ENCODE measurements at places on chromosomes 7 and 10.

GRCh38 chr10:103196516-103196915 is 3.4 kb upstream of the NT5C2 start:
- DNase-seq, result no peak

DNA sequence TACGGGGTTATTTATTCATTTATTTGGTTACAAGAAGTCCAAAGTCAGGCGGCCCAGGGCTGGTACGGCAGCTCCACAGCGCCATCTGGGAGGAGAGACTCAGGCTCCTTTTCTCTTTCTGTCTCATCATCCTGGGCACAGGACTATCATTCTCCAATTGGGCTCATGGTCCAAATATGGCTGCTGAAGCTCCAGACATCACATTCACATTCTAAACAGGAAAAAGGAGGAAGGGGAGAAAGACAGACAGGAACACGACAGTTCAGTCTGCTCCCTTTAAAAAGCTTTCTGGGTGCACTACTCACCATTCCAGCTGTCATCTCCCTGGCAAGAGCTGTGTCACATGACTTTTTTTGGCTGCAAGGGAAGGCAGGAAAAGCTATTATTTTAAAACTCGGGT is 74.4 kb upstream of the PDZD8 start:
- DNase-seq, result no peak

- no peak for DNase-seq
Measured at GRCh38 chr10:120997313-120997712, 146.2 kb downstream of the WDR11 start.

GRCh38 chr7:21364801-21365271 is 63.0 kb upstream of the SP4 start:
- DNase-seq, result peak; percentile 66

DNA sequence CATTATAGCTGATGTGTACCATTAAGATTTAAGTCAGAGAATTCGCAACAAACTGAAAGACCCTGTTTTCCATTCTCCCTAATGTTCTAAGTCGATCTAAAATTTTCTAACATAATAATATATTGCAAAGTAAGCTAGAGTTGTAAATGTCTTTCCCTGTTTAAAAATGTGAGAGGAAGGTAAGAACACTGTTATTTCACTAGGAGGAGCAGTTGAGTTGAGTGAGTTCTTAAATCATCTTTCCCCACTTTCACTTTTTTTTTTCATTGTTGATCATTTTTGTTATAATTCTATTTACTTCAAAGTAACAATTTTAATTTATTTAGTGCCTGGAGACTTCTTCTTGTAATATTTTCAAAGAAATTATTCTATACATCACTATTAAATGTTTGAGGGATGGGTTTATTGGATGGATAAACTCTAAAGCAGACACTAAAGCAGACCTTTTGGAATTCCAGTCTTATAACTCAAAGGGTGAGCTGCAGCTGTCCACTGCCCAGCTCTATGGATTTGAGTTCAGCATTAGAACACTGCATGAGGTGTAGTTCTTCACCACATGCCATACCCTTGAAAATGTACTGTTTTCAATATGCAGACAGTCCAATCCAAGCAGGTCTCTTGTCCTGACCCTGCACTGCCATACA is 181.3 kb upstream of the FZD1 start:
- no peak for DNase-seq

DNA sequence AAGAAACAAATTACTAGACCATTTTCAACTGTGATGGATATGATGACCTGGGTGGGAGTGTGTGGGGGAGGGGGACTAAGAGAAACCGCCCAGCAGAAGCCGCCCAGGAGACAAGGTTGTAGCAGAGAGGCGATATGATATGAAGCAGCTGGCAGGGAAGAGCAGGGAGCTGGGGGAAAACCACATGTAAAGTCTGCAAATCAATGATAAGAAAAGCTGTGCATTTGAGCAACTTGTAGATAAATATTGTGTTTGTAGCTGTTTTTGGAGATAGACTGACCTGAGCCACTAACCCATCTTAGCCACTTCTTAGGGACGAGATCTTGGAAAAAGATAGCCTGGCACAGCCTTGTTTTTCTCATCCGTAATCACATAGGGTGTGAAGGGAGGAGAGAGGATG is 252.6 kb downstream of the SEC23IP start:
- DNase-seq, result no peak

DNA sequence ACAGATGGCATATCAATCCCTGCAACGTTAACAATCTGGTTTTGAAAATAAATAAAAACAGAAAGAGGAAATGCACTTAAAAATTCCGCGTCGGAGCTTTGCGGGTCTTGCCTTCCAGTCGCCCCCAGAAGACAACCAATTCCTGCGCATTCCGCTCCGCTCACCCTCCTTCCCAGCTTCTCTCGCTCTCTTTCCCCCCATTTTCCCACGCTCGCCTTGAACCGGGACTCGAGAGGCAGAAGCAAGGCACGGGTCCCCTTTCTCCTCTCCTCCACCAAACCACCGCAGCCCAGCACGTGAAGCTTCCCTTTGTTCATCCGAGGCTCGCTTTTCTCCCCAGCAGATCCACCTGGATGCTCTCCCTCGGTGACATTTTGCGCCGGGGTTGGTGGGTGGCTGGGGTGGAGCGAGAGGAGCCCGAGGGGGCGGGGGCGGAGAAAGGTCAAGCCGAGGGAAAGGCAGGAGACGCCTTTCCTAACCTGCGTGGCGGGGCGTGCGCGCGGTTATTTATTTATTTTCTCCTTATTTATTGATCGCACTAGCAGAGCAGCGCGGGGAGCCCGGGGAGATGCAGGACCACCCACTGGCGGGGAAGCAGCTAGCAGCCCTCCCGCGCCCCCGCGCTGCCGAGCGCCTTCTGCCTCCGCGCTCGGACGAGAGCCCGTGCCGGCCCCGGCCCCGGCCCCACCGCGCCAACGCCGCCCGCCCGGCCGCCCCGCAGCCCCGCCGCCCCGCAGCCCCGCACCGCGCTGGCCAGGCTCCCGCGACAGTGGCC is at the start of gene KCND2:
Gene KCND2, plus strand, starts transcription at position 475 of the 775 bp plus-strand sequence.
- no peak for DNase-seq

DNA sequence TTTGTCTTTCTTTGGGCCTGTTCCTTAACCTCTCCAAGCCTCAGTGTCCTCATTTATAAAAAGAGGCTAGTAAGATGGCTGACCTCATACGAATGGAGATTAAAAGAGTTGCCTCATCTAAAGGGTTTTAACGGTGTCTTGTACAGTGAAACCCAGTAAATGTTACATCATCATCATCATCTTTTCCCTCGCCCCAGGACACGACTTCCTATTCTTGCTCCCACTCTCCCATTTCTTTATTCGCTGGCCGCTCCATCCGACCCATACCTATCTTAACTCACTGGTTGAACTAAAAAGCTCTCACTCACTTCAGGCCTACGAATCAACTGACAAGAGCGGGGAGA is 554 bp downstream of the FRA10AC1 start:
- DNase-seq, result peak; percentile 12

GRCh38 chr7:143299840-143300239 is 11.7 kb downstream of the CASP2 start:
- peak; percentile 61 for DNase-seq

- peak; percentile 62 for DNase-seq
Measured at GRCh38 chr10:69317175-69317604, 38.9 kb downstream of the HK1 start.

GRCh38 chr7:158613481-158613880 is 25.9 kb upstream of the PTPRN2 start:
- no peak for DNase-seq

DNA sequence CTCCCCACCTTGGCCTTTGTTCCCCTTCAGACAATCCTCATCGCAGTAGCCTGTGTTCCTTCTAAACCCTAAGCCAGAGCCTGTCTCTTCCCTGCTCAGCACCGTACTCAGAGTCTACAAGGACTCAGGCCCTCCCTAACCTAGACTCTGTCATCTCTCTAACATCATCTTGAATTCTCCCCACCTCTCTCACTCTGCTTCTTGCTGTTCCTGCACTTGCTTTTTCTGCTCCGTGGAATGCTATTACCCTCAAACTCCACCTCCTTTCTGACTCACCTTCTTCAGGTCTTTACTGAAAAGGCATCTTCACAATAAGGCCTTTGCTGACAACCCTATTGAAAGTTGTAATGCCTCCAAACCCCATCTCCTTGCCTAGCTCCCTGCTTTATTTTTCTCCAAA is 141.0 kb downstream of the DKK1 start:
- no peak for DNase-seq
